Activated CD4-positive, alpha-beta T cell treated with anti-CD3 and anti-CD28 coated beads, Interleukin-2, Interleukin-6, amounts not matched to agents 100 ng/mL and 50 ng/mL, durations not matched to agents 16 hours and 8 hours (primary cell): ENCODE measurements at places on chromosomes 1 and 21.

DNA sequence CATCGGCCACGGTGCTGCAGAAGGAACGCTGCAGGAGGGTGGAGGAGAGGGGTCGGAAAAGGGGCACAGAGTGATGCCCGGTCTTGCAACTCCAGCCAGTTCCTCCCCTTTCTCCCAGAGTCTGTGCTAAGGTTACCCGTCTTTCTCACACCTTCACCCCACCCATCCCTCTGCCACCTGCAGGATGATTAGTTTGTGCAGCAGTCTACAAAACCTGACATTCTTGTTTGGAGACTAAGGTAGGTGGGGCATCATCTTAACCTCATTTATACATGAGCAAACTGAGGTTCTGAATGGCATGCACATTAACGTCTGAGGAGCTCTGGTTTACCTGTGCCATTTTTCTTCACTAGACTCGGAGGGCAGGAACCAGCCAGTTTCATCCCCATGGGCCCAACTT lies 232.3 kb downstream of the GRIK3 start:
- DNase-seq: no peak

DNA sequence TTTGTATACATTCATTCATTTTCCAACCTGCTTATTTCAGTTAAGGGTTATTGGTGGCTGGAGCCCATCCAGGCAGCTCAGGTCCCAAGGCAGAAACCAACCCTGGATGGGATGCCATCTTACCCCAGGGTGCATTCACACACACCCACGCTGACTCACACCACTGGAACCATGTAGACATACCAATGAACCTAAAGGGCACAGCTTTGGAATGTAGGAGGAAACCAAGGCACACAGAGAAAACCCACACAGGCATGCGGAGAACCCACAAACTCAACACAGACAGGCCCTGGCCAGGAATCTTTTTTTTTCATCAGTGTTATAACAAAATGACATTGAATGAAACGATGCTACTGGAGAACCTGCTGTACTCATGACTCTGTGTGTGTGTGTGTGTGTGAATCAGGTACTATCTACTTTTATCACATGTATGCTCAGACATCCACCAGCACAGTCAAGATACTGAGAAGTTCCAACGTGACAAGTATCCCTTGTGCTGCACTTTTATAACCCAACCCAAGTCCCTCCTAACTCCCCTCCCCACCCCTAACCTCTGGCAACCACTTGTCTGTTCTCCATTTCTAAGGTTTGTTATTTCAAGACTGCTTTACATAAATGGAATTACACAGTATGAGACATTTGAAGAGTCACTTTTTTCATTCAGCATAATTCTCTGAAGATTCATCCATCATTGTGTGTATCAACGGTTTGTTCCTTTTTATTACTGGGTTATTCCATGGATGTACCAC lies 286.8 kb upstream of the PLD5 start:
- no peak for DNase-seq

DNA sequence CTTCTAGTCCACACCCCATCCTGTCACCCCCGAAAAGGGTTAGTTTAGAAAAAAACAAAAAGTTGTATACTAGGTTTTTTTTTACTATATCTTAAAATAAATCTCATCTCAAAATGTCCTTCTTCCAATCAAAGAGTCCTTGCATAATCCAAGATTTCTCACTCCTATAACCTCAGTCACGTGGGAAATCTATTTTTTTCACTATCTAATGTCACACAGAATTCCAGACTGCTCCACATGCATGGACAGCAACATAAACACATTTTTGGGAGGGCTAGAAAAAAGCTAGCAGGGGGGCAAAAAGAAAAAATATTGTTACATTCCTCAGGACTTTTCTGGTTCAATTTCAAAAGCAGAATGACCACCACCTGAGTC lies 39.3 kb downstream of the TGFBR3 start:
- DNase-seq: no peak

- peak; percentile 53 for DNase-seq
Measured at GRCh38 chr21:36104317-36105300, 30.3 kb upstream of the CBR3 start.

DNA sequence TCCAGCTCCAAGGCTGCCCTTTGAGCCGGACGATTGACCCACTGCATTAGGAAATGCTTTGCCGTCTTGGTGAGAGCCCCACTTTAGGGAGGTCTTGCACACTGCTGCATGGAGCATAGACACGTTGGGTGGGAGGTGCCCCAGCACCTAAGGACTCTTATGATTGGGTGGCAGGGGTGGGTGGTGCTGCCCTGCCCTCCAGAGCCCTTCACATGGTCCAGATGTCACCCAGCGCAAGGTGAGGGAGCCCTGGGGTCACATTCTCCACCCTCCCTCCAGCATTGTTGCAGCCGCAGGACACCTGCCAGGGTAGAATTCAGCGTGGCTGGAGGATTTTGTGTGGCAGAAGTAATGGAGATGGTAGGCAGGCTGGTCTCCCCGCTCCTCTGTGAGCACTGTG lies 137.4 kb upstream of the COL6A1 start:
- no peak for DNase-seq

DNA sequence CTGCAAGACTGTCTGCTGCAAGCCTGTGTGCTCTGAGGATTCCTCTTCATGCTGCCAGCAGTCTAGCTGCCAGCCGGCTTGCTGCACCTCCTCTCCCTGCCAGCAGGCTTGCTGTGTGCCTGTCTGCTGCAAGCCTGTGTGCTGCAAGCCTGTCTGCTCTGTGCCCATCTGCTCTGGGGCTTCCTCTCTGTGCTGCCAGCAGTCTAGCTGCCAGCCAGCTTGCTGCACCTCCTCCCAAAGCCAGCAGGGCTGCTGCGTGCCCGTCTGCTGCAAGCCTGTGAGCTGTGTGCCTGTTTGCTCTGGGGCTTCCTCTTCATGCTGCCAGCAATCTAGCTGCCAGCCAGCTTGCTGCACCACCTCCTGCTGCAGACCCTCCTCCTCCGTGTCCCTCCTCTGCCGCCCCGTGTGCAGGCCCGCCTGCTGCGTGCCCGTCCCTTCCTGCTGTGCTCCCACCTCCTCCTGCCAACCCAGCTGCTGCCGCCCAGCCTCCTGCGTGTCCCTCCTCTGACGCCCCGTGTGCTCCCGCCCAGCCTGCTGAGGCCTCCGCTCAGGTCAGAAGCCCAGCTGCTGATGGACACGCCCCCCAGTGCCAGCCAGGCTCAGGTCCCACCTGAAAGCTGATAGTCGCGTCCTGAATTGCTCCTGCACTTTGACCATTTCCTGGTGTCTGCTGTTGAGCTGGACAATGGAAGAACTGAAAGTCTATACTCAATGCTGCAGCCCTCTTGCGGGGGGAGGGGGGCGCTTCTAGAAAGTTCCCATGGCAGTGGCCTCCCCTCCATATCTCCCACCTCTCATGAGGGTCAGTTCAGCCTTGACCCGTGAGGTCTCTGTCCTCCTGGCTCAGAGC lies 1.2 kb downstream of the KRTAP10-4 start:
- no peak for DNase-seq

DNA sequence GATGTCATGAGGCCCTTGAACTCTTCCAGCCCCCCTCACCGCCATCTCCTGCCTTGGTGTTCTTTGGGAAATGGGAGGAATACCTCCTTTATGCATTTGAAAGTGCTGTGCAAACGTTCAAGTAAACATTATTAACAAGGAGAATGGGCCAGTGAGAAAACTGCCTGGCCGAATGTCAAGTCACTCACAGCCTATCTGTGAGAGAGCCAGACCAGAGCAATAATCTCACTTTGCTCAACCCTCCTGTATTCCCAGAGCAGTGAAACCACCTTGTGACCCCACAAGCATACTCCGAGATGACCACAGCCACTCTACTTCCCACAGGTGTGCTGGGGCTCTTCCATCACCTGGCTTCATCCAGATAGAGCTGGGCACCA lies 5.2 kb downstream of the TAL1 start:
- no peak for DNase-seq

DNA sequence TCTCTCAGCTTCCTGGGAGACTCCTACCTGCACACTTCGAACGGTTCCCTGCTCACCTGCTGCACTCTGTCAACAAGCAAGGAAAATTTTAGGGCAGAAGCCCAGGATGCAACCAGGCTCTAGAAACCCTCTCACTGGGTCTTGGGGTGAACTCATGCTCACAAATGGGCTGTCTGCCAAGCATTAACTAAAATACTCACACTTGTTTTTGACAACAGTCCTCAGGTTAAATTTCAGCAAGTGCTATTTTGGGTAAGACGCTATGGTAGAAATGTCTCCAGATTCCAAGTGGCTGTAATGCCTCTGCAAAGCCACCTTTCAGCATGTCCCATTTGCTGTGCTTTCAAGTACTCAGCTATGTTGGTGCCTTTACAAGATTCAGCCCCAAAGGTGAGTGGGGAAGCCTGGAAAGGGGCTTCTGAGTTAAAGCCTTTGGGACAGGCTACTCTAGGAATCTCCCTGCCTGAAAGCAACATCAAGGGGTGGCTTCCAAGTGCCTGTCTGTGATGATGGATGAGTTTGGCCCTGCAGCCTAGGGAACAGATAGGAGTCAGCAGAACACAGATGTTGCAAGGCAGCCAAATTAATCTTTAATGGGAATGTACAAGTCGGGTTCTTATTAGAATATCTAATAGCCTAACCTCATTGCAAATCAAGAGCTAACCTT lies 211.9 kb upstream of the SPAG17 start:
- DNase-seq: no peak

- DNase-seq: no peak
Measured at GRCh38 chr1:113136476-113136875, 63.5 kb downstream of the LRIG2 start.

- no peak for DNase-seq
Measured at GRCh38 chr1:212118872-212119260, 83.3 kb downstream of the DTL start.

- no peak for DNase-seq
Measured at GRCh38 chr1:47781171-47781959, 215.8 kb downstream of the TRABD2B start.

GRCh38 chr1:38231941-38232340 lies 185.3 kb upstream of the POU3F1 start:
- DNase-seq: no peak

DNA sequence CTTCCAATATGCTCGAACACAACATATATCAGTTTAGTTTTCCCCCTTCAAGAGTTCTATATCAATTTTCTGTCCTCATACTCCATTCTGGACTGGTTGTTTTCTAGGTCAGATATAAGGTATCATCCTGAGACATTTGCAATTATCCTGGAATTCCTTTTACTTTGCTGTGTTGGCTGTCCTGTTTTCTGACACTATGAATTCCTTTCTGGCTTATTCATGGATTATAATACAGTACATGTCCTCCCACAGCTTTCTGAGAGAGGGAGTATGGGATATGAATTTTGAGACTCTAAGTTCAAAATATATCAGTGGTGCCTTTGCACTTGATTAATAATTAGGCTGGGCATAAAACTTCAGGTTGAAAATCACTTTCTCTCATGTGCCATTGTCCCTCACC lies 11.9 kb downstream of the PHTF1 start:
- DNase-seq: no peak

DNA sequence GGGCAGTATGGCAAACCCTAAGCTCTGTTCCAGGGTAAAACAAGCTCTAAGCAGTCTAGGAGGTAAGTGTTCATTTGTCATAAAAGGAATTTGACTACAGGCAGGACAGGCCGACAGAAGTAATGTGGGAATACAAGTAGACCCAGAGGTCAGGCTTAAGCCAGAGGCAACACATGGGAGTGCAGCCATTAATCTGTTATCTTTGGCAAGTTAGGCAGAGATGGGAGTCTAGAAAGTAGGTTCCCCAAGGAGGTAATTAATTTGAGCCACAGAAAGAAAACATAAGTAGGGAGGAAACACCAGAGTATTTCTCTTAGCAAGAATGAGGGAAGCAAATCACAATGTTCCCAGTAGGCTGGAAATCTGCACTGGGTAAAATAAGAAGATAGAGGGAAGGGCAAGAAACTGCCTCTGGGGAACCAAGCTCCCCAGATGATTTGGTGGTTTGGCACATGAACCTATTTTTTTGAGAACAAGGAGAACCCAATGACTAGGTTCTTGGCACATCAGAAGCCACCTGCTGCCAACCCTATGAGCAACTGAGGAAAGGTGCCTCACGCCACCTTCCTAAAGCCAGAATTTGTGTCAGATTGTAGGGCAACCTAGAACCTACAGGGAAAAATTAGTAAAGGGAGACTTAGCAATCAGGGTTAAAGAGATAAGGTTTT lies 636.4 kb upstream of the PLXNA2 start:
- no peak for DNase-seq

DNA sequence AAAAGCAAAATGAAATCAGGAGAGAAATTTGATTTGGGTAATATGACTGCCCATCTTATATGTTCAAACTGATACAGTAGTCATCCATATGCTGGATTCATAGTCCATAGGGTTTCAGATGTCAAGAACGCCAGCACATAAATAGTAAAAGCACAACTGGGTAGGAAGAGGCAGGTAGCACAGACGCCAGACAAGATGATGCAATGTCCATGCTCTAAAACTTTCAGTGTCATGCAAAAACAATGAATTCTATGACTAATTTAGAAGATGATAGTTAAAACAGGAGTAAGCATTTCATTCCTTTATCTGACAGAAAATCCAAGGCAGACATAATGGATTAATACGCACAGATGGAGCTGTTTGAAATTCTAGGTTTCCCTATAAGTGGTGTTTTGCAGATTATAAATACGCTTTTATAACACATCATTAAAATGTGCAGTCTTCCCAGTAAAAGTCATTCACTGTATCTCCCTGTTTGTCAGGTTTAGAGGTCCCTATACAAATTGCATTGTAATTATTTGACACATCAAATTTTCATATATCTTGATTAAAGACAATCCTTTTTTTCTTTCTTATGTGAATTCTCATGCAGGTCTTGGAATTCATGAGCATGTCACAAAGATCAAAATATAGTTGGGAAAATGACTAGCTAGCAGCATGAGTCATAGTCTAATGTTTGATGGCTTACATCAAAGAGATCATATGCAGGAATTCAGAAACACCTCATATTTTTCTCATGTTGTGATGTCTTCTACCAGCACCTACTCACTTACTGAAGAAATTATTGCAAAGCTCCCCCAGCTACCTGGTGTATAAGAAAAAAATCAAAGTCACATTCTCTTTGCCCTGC lies 139.9 kb downstream of the DSCAM start:
- no peak for DNase-seq

DNA sequence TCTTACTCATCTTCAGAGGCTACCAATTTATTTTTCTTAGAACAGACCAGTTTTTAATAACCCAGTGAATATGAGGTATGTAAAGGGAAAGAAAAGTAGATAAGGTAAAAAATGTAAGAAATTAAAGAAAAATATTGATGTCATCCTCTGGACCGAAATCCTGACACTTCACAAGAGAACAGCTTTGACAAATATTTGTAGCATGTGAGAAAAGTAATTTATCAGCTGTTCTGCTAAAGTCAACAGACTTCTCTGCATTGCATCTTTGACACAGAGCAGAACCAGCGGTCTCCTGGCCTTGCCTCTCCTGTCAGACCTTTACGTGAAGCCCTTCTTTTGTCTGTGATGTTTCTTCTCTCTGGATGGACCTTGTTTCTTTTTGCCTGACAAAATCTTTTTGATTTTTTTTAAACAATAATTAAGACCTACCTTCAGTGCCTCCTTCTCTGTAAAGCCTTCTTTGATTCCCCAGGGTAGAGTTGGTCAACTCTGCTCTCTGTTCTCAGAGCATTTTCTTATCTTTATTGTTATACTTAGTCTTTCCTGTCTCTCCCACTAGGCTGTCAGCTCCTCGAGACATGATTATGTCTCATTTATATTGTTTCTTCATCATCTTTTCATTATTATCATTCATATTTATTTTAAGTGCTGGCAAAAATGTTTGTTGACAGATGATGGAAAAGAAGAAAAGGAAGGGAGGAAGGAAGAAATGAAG lies 35.4 kb downstream of the RGS4 start:
- DNase-seq: no peak
